ENCODE measurements at places on chromosomes 4 and X. TPM values are rescaled to one million over a fixed set of nuclear protein-coding genes. Genes with fewer than 3 reads are reported as not detected.

The ADGRG4 gene
- not detected for total RNA-seq

The APLN gene
- total RNA-seq = 35.0 TPM

The ERAS gene
- not detected for total RNA-seq

The ENPP6 gene
- total RNA-seq = not detected

The ELK1 gene
- 33.2 TPM for total RNA-seq

The NEIL3 gene
- total RNA-seq = 0.39 TPM

The IL21 gene
- not detected for total RNA-seq

The CTAG1A gene
- total RNA-seq = not detected
